ENCODE measurements at places on chromosomes 5 and 9.
A peak's percentile ranks its signal among the peaks of the same experiment; 100 is the strongest.

GRCh38 chr5:130024006-130024405 lies 119.7 kb downstream of the CHSY3 start:
- no peak for DNase-seq

DNA sequence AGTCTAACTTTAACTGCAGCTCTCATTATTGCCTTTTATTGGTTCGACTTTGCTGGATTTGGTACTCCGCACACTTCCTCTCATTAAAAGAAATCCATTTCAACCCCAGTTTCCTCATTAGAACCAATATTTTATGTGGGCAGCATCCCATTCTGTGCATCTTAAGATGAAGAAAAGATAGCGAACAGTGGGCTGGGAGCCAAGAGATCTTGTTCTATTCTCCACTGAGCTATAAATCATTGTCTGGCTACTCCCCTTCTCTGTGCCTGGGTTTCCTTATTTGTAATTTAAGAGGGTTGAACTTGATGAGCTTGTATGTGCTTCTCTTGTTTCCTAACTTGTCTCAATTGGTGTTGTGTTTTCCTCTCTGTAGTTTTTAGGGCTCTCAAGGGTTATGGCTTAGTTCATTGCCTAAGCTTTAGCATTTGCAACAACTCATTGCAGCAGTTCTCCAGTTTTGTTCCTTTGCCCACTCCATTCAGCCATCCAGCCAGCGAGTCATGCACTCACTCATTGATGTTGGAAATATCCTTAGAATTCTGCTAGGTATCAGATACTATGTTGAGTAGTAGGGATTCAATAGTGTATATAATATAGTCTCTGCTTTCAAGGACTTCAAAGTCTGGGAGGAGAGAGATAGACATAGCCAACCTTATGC lies 273.3 kb upstream of the TNC start:
- DNase-seq = no peak

GRCh38 chr5:126937771-126938170 lies 92.6 kb downstream of the MARCHF3 start:
- DNase-seq = no peak

- DNase-seq = no peak
These were observed 40.7 kb downstream of the SECISBP2 start for GRCh38 chr9:89358985-89359384.

- no peak for DNase-seq
These were observed 938.6 kb upstream of the WWC1 start for GRCh38 chr5:167352801-167353200.

DNA sequence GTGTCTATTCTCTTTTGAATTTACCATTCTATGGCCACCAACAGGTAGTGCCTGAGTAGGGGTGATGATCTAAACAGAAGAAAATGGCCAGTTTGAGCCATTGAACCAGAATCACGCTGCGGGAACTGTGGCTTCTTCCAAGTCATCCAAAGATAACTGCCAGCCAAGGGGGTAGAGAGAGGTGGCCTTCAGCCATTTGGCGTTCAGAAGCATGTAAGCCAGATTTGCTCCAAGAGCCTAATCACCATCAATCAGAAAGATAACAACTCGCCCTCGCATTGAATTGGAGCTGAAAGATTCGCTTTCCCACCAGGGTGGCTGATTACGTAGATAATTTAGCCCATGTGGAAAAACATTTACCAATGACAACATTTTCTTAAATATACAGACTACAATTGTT lies 1302.7 kb upstream of the DMAC1 start:
- DNase-seq = no peak

- DNase-seq = peak; percentile 46
These were observed 47.0 kb upstream of the HOMER1 start for GRCh38 chr5:79560771-79561524.

GRCh38 chr9:110427497-110428104 lies 89.9 kb upstream of the TXNDC8 start:
- peak; percentile 16 for DNase-seq

DNA sequence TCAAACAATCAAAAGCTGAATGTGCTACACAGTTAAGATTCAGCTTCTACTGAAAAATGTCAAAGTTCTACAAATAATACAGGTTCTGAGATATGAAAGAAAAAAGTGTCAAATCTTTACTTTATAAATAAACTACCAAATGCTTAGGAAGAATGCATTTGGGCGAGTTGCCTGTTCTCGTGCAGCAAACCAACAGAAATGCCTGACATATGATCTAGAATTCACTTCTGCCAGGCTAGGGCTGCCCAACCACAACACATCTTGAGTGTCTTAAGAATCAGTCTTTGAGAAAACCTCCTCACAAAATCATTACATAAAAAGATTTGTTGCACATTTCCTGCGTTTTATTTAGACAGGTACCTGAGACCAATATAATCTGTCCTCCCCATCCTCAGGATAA lies 42.2 kb downstream of the ANKH start:
- DNase-seq = no peak

DNA sequence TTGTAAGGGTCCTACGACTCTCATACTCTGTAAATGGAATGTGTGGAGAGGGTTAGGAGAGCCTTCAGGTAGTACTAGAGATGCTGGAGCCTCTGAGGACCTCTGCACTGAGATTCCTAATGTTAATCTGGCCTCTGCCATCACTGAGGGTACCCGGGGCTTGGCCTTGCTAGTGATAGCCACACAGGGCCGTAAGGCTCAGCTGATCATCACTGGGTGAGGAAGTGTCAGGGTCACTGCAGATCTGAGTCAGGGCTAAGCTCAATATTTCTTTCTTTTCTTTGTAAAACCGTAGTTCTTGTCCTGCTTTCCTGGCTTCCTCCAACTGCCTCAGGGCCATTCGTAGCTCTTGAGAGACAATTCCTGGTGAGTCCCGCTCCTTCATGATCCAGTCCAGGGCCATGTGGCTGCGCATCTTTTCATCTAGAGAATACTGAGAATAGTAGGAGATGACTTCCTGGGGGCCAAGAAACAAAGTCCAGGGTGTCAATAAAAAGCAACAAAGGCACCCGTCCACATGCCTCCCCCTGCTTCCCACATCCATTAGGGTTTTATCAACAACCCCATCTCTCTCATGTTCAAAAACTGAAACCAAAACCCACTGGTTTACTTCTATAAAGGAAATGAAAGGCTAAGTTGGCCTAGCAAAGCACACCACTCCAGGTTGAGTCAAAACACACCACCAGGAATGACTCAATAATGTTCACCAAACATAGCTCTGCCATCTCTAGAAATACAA lies 47.7 kb downstream of the LIX1 start:
- peak; percentile 46 for DNase-seq

- DNase-seq = peak; percentile 51
These were observed 226.6 kb downstream of the SNX18 start for GRCh38 chr5:54743997-54744788.

DNA sequence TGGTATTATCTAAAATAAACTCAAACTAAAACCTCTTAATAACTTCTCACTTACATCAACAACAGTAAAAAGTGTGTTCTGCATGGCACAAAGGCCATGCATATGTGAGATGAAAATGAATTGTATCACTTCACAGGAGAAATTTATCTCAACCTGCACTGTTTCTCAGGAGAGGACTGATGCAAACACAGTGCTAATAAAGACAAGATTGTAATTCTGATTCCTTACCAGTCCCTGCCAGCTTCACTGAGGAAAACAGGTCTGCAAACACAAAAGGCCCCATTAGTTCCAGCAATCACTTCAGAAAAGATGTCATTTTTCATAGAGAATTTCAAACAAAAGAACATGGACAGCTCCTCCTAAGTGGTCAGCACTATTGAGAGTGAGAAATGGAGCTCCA lies 117.3 kb upstream of the PDE4D start:
- no peak for DNase-seq
